DND-41 (cell line): ENCODE measurements at places on chromosomes 1 and 21.
A peak's percentile ranks its signal among the peaks of the same experiment; 100 is the strongest.

DNA sequence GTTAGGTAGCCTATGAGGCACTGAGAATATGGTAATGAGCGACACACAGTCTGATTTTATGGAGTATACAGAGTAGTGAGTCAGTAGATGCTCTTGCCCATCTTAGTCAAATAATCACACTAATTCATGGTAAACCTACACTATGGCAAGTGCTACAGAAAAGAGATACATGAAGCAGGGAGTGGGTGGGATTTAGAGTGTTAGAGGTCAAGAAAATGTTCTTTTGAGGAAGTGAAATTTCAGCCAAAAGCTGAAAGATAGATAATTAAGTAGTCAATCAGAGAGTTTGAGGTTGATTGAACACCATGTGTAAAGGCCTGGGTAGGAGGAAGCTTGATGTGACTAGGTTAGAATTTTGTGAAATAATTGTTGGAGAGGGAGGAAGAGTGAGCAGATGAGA is 14.7 kb downstream of the MDM4 start:
- no peak for DNase-seq

DNA sequence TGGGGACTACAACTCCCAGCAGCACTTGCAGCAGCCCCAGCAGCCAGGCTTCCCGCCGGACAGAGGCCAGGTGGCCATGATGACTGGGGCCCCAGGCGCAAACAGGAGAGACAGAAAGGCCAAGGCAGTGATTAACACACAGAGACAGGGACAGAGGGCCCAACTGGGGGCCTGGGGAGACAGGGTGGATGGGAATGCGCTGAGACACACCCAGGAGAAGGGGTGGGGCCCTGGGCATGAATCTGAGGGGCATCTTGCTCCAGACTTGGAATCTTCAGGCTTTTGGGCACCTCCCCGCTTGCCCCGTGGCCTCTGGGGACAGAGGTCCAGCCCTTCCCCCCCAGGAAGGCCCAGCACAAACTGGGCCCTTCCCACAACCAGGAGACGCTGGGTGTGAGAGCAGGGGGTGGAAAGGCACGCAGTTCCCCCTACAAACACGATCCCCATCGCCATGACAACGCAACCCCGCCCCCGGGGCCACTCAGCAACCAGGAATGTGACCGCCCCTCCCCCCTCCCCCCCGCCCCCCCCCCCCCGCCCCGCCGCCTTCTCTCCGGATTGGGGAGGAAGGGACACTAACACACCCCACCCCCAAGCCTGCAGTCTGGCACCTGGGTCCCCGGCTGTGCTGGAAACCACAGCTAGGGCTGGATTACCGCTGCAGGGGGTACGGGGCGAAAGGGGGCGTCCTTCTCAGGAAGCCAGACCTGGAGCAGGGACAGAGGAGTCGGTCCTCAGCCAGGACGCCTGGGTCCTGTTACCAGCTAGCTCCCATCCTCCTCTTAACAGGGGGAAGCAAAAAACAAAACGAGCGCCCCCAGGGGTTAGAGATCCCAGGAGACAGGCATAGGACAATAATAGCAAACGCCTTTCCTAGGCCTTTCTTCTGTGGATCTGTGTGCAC is 4.5 kb downstream of the HDGF start:
- DNase-seq, result peak; percentile 79

DNA sequence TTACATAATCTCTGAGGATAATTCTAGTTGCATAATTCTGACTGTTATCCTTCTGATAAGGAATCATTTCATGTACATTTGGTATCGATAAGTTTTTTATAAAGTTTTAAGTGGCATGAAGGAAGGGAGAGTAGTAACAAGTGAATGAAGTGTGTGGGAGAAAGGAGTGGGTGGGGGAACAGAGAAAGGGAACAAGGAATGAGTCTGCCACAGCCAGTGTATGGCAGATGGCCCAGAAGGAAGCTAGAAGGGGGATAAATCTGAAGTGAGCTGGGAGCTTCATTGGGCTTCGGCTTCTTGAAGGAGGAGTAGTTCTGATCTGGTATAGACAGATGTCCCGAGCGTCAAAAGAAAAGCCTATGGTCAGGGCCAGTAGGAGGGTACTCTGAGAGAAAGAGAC is 18.6 kb downstream of the ZBTB40 start:
- DNase-seq, result no peak

DNA sequence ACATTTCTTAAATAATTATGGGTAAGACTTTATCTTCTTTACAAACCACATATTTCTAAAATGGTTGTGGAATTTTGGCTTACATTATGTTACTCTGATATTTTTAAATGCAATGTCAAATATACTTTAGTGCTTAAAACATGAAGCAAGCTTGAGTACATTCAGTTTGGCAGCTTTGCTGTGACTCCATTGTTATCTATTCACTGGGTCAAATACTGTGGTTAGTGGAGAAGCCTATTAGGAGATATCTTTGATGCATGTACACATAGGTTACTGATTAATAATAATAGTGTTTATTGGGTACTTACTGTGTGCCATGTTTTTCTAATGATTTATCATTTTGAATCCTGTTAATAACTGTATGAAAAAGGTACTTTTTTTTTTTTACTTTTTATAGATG is 520.4 kb upstream of the B3GALT2 start:
- DNase-seq, result no peak

DNA sequence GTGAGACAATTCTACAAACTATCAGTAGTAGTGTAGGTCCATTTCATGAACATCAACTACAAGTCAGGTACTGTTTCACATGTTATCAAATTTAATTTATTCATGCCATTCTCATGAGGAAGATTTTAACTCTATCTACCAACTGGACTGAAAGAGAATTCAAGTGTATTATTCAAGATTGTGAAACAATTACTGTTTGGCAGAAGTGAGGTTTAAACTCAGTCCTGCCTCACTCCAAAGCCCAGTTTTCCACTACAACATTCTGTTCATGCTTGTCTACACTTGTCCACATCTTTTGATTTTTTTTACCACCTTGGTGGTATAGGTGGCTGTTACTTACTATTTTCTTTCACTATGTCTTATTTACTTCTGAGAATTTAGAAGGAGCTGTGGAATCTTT is 272.9 kb downstream of the TGFB2 start:
- no peak for DNase-seq

DNA sequence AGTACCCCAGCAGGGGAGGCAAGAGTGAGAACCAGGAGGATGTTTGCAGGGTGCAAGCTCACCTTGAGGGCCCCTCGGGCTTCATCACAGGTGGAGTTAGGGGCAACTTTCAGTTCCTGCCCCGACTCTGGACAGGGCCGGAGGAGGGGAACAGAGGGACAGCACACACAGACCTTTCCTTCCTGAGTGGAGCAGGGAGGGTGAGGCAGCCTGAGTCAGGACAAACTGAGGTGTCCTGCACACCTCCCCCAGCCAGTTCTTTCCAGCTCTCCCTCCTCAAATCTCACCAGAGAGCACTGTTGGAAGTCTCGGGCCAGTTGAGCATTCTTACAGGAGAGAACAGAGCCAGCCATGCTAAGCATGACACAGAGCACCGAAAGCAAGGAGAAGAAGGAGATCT is 1.5 kb downstream of the ENTREP3 start:
- no peak for DNase-seq

DNA sequence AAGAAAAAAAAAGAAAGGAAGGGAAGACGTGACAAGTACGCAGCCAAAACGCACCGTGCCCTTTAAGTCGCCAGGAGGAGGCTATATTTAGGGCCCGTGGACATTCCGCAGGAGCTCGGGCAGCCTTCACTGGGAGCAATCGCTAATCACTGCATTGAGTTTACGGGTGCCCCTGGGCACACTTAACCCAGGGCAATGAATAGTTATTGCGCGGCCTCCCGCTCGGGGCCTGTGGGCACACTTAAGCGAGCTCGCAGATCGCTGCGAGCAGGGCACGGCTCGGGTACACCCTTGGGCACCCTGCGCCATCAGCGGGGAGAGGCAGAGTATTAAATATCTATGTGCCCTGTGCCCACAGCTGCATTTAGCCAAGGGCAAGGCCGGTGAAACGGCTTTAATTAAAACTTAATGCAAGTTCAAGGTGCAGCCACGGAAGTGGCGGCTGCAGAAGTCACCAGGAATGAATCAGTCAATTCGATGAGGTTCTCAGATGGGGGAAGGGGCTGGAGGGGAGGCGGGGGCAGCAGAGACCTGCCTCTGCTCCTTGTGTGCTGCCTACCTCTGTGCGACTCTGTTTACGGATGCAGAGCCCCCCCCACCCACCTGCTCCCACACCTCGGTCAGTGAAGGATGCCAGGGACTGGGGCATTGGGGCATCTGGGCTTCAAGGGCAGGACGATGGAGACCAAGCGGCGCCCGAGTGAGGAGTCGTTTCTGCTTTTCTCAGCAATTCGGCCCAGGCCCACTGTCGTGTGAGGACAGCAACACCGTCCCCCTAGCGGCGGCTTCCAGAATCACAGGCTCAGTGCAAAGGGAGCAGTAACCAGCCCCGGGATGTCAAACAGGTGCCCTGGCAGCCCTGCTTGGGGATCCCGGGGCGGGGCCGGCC is 51.8 kb upstream of the TARDBP start:
- peak; percentile 84 for DNase-seq

- no peak for DNase-seq
Measured at GRCh38 chr1:207935166-207935583, 24.2 kb upstream of the CD34 start.
